ENCODE measurements at places on chromosomes 11 and 22.
A peak's percentile ranks its signal among the peaks of the same experiment; 100 is the strongest.

GRCh38 chr11:33670250-33671011, 30.2 kb downstream of the C11orf91 start:
- DNase-seq = no peak

DNA sequence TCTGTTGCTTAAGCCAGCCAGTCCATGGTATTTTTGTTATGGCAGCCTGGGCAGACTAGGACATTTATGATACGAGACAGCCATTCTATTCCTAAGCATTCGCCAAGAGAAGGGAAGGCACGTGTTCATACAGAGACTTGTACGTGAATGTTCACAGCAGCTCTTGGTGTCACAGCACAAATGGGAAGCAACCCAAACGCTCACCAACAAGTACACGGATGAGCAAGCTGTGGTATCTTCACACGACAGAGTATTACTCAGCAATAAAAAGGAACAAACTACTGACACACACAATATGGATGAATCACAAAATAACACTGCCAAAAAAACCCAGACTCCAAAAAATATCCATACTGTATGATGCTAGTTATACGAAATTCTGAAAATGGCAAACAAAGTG, 85.1 kb downstream of the PHF21B start:
- no peak for DNase-seq

GRCh38 chr11:122763108-122763507, 75.2 kb upstream of the CRTAM start:
- no peak for DNase-seq

GRCh38 chr11:118908901-118909618, 16.7 kb downstream of the BCL9L start:
- DNase-seq = no peak

- no peak for DNase-seq
These were observed 174.1 kb downstream of the ARHGAP42 start for GRCh38 chr11:100861212-100861611.

DNA sequence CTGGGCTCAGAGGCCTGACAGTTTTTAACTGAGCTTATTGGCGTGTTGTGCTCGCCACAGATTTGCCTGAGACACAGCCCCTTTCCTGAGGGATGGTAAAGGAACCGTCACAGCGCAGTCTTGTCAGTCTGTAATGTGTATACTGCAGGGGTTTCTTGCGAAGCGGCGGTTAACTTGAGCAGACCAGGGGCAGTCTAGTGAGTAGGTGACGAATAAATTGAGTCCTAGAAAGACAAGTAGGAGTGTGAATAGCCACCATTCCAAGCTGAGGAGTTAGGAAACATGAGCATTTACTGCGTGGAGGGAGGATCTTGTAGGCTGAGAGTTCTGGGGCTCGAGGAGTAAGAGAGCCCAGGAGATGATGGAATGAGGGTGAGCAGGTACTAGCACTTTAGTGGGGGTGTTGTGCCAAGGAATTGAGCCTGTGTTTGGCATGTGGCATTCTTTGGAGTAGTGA, 1.4 kb downstream of the MED15 start:
- DNase-seq = no peak

GRCh38 chr11:2752204-2752770, 52.5 kb upstream of the KCNQ1OT1 start:
- no peak for DNase-seq

DNA sequence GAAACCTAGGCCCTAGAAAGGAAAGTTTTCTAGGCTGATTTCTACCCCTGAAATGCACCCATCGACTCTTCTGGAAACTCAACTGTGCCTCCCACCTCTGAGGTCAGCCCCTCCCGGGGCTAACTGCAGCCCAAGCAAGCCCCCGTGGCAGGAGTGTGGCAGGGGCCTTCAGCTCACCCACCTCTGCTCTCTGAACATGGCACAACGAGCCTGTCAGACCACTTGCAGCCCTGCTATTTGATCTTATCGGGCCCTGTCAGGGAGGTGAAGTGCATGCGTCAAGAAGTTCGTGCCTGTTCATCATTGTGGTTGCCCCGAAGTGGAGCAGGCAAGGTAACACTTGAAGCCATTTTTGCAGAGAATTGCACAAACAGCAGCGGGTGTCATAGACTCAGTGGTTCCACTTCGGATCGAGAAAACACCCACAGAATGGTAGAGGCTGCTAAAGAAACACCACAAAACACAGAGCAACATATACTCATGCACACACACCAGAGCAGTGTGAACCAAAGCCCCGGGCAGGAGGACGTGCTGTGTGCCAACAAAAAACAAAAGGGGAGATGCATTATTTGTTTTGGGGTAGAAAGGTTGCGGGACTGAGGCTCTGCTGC, 262.7 kb downstream of the ETS1 start:
- DNase-seq = no peak

DNA sequence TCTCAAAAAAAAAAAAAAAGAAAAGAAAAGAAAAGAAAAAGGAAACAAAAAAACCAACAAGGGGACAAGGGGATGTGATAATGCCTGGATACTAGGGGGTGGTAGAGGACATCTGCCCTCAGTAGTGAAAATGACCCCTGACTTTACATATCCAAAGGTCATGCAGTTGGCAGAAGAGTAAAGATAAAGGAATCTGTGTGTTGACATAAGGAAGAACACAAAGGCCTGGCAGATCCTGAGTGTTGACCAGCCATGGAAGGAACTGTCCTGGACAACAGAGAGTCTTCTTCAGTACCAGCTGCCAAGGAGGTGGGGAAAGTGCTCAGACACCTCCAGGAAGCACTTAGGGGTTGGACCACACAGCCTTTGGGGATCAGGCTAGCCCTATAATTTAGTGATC, 12.6 kb downstream of the SLC43A1 start:
- DNase-seq = no peak

GRCh38 chr11:1425006-1425405, 35.3 kb downstream of the BRSK2 start:
- DNase-seq = no peak

DNA sequence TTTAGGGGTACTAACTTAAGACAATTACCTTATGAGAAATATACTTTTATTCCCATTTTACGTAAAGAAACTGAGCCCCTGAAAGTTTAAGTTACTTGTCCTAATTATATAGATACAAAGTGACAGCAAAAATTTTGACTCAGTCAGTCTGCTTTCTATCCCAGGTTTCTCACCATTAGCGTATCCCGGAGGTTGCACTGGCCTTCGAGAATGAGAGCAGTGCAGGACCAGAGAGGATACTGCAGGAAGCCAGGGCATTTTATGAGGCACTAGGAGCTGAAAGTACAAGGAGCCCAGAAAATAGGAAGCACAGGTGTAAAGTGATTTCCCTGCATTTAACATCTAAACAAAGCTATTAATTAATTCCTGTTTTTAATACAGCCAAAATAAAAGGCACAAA, 55.4 kb downstream of the GRIA4 start:
- DNase-seq = no peak

DNA sequence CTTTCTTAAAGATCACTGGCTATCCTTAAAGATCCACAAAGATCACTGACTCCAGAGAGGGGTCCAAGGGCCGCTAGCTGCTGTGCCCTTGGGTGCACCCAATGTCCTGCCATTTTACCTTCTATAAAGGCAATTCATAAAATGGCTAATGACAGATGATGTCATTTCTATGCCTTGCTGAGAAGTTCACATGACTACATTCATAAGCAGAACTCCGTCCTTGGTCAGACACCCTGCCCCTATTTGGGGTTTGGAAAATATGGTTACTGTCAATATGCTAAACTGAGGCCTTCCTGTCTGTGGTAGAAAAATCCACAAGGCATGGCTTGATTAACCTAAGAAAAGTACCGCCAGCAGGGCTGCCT, 60.9 kb upstream of the BMAL1 start:
- DNase-seq = no peak

DNA sequence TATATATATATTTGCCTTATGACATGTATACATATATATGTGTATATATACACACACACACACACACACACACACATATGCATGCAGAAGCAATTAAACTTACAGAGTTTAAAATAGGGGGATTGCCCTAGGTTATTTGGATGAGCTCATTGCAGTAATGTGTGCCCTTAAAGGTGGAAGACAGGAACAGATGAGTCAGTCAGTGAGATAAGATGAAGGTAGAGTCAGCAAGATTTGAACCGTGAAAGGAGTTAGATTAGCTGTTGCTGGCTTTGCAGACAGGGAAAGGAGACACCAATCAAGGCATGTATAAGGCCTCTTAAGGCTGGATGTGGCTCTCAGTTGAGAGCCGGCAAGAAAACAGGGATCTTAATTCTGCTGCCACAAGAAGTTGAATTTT, 902.4 kb upstream of the RAG2 start:
- no peak for DNase-seq

DNA sequence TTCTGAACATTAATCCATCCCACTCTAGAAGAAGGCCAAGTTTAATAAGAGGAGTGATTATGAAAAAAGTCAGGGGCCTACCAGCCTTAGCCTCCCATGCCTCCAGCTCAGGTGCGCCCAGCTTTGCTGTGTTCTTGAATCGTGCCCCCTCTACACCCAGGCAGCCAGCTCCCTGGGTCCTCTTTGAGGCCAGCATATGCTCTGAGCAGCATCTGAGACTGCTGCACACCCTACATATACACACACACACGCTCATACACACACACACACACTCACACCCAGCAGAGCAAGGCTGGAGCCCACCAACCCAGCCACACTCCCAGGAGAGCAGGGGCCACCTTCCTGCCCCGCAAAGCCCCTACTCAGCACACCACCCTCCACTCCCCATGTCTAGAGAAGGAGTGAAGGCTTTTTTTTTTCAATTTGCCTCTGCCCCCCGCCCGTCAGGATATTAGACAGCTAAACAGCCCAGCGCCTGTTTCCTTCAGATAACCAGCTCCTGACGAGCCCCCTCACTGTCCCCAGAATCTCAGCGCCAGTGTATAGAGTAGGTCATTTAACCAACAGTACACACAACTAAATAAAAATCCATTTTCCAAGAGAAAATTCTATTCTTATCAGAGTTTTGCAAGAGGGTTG, 121.6 kb downstream of the BUD13 start:
- DNase-seq = no peak

DNA sequence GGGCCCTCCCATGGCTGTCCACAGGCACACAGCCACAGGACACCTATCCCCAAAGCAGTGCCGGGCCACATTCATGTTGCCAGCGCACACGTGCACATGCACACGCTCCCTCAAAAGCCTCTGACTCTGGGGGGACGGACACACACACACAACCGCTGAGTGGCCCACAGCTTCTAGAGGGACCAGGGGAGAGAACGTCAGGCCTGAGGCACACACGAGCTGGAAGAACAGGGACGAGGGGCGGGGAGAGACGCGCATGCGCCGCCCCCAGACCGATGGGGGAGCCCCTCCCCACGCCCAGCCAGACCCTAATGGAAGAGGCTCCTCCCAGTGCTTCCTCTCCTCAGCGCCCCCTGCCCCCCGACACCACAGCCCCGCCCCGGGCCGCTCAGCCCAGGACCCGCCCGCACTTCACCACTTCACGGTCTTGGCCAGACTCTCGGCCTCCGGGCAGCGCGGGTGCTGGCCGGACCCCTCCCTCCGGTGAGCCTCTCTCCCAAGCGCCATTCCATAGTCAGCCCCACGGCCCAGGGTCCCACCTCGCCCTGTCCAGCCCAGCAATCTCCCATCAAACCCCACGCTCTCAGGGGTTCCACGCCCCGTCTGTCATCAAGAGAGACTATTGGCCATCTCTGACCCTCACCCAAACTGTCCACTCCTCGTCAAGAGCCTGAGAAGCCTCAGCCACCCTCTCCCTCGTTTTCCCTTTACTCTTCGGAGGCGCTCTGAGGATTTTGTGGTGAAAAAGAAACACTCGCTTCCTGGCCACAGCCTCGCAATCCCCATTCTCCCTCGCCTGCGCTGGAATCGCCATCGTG, 11.7 kb downstream of the NRXN2 start:
- no peak for DNase-seq

DNA sequence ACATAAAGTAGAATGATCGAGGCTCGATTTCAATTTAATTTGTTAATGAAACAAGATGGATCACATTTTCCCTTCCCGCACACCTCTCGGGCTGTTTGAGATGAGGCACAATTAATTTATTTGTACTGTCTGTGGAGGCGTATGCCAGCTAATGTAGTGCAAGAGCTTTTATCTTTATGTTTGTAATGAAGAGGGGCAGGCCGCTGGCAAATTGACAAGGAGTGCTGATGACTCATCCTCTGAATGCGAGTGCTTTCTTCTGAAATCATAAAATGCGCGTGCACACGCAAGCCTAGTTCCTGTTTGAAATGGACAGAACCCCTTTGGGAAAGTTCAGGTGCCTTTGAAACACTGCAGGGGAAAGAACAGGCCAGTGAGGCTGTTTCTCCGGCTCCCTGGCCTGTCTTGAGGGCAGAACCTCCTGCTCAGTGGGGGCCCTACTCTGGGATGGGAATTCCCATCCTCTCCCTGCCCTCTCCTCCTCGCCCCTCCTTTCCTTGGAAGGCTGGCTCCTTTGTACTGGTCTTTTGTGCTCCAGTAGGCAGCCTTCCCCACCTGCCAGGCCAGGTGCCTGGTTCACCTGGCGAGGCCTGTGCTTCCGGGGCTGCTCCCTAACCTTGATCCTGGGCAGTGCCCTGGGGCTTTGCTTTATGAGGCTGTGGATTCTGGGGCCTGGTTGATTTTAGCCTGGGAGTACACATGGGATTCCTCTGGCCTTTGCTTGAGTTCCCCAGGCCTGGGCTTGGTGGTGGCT, 50.3 kb downstream of the TEAD1 start:
- no peak for DNase-seq

DNA sequence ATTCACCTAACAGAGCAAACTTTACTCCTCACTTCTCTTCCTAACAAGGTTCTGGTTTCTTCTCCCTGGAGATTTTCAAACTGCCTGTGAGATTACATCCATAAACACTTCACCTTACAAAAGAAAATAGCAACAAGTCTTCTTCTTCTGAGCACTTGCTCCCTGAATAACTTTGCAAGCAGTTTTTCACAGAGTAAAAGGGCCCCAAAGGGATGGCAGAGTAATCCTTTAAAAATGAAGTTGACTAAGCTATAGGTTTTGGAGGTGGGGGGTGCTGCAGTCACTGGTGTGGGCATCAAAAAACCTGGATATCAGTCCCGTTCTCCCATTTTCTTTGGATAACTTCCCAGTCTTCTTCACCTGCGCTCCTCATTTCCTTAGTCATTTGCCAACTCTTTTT, 484.9 kb downstream of the MIAT start:
- no peak for DNase-seq

GRCh38 chr11:9758637-9759518, 95.0 kb downstream of the SWAP70 start:
- DNase-seq = peak; percentile 47

DNA sequence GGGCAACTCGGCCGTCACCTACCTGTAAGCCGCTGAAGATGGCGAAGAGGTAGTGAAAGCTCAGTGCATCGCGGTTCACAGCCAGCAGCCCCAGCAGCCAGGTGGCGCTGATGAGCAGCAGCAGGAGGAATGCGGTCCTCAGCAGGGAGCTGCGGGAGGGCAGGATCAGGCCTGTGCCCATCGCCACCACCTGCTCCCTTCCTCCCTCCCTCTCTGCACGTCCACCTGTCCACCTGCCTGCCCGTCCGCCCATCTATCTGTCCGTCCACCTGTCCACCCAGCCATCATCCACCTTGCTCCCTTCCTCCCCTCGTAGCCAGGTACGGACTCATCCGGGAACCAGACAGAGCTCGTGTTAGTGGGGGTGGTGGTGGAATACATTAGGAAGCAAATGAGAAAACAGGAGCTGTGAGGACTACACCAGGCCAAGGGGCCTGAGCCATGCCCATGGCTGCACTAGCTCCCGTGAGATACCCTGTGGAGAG, 32.2 kb downstream of the TRMU start:
- peak; percentile 50 for DNase-seq

GRCh38 chr11:131474947-131475346, 104.5 kb downstream of the NTM start:
- no peak for DNase-seq

Data from bone marrow (tissue), 2 donors.